ENCODE measurements at places on chromosomes 3 and 15.

DNA sequence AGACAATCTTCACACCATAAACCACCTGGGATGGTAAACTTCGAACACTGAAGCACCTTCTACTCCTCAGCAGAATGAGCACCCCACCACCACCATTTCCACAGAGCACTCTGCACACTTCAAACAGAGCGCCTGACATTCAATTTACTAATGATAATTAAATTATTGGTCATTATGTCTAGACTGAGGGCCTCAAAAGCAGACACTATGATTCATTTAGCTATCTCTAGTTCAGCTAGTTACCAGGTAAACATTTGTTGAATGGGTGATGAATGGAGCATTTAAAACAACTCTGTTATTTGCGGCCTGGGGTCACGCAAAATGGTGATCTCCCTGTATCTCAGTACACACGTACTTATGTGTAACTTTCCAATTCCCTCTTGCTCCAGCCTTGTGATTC lies 40.9 kb downstream of the ACAP2 start:
- DNase-seq, result no peak

DNA sequence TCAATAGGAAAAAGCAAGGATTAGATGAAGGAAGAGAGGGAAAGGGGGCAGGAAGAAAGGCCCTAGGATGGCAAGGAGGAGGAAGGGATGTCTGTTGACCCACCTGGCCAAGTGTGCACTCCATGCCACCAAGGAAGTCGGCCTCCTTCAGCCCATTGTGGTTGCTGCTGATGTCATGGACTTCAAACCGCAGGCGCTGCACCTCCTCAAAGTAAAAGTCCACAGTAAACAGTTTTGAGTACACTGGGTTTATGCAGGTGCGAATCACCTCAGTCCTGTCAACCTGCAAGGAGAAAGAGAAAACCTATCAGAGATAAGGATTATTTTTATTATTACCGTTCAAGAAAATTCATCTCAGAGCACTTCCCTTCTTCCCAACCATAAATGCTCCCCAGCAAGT lies 220.6 kb upstream of the MRPL3 start:
- no peak for DNase-seq

GRCh38 chr3:5188419-5189221 lies 1.1 kb downstream of the EDEM1 start:
- DNase-seq, result peak; percentile 62

DNA sequence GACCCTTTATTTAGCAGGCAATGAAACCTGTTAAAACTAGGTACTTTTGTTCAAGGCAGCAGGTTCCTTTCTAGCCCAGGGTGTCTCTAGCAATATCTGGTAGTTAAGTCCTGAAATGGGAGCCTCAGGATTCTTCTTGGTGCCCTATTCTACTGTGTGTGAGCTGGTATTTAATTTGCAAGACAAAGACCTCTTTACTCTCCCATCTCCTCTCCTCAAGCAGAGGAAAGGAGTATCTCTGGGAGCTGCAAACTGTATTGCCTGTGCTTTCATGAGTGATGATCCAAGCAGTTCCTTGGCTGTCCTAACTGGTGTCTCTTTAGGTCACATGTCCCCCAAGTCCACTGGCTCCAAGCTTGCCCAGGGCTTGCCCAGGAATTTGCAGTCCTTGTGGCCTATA lies 188.2 kb downstream of the SI start:
- DNase-seq, result no peak

DNA sequence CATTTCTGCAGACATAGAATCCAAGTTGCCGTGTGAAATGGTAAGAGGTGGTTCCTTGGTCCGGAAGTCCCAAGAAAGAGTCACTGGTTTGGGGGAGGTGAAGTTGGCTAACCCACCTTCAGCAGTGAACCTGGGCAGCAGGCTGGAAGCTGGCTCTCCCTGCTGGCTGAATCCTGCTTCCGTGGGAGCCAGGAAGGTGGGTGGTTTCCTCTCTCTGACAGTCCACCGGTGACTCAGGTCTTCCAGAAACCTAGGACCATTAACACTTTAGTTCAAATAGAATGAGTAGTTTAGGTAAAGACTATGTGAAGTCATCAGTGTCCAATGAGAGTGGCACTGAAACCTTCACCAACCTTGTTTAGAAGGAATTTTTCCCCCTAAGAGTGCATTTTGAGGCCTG lies 87.4 kb upstream of the CACNA2D3 start:
- DNase-seq, result no peak

DNA sequence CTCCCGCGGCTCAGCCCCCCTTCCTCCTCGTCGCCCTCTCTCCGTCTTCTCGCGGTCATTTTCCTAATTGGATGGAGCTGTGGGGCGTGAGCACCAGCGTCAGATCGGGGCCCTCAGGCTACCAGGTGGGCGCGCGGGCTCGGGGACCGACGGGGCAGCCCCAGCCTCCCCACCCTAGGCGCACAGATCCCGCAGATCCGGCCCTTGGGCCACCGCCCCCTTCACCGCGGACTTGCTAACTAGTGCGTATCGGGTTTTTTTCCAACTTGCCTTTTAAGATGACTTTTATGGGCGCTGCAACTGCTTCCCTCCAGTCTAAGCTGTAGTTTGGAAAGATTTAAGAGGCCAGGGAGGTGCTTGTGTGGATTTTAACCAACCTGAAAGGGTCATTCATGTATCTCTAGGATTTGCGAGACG lies 1.3 kb downstream of the ZNF710 start:
- no peak for DNase-seq

DNA sequence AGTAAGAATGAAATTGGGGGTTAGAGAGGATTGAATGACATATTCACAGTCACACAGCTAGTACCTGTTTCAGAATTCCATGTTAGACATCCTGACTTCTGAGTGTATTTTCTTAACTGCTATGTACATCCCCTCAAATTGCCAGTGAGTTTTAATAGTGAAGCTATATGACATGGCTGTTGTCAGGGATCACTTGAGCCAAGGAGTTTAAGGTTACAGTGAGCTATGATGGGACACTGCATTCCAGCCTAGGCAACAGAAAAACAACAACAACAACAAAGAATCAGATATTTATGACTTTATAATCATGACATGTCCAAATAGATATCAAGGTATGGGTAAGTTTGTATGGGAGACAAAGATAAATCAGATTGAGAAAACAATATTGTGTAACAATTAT lies 16.6 kb downstream of the PARP15 start:
- no peak for DNase-seq

GRCh38 chr15:92796161-92796611 lies 103.9 kb upstream of the CHD2 start:
- no peak for DNase-seq

- DNase-seq, result no peak
Measured at GRCh38 chr3:102887431-102887830, 452.6 kb downstream of the ZPLD1 start.

- no peak for DNase-seq
Measured at GRCh38 chr3:160566499-160566898, 1.1 kb upstream of the KPNA4 start.

DNA sequence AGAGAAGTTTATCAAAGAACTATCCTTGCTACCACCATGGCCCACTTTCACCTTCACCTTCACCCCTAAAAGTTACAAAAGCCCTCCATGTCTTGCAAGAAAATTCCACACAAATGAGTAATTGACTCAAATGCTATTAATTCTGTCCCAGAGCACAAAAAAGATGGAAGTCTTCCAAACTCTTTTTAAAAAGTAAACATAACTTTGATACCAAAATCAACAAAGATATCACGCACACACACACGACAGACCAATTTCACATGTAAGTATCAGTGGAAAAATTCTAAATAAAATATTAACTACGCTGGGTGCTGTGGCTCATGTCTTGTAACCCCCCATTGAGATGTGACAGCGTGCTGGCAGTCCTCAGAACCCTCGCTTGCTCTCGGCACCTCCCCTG lies 1.1 kb upstream of the MCCC1 start:
- no peak for DNase-seq
